ENCODE measurements at places on chromosomes 16 and 17.

DNA sequence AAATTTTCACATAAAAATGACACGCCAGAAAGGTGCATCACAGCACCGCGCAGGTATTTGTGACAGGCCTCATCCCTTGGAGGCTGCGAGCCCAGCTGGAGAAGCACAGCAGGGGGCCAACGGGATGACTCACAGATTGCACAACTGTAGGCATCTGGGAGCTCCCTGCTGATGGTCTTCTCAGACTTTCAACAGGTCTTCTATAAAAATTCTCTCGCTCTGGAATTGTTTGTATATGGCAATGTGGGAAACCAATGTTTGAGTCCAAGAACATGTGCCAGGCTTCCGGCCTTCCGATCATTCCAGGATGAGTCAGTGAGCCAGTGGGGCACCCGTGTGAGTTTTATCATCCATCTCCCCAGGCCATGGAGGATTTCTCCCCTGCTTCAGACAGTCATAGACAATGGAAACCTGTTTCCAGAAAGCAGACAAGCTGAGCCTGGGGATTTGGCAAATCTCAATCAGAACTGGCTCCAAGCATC lies 24.1 kb upstream of the ADORA2B start:
- DNase-seq = peak; percentile 30

DNA sequence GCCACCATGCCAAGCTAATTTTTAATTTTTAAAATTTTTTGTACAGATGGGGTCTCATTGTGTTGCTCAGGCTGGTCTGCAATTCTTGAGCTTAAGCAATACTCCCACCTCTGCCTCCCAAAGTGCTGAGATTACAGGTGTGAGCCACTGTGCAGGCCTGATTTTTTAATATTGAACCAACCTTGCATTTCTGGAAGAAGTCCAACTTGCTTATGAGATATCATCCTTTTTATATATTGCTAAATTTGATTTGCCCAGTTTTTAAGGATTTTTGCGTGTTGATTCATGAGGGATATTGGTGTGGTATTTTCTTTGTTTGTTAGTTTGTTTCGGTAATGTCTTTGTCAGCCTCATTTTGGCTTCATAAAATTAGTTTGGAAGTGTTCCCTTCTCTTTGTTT lies 196.4 kb downstream of the SEC14L1 start:
- no peak for DNase-seq

DNA sequence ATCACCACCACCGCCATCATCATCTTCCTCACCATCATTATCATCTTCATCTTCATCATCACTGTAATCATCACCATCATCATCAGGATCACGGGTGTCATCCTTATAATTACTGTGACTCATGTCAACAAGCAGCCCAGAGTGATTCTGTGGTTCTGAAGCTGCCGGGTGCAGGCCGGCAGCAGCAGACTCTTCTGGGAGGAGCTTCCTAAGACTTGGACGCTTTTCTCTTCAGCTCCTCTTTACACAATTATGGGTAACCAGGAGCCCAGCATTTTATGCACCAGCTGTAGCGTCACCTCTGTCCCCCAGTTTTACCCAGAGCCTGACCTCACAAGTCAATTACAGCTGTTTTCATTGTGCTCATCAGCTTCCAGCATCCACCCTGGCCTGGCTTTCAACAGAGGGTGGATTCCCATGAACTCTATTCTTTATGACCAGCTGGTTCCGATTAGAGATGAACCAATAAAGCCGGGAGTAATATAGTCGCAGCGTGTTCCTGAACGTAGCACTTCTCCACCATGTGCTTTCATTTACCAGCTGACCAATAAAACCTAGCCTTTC lies 275.8 kb downstream of the FOXL1 start:
- DNase-seq = no peak

DNA sequence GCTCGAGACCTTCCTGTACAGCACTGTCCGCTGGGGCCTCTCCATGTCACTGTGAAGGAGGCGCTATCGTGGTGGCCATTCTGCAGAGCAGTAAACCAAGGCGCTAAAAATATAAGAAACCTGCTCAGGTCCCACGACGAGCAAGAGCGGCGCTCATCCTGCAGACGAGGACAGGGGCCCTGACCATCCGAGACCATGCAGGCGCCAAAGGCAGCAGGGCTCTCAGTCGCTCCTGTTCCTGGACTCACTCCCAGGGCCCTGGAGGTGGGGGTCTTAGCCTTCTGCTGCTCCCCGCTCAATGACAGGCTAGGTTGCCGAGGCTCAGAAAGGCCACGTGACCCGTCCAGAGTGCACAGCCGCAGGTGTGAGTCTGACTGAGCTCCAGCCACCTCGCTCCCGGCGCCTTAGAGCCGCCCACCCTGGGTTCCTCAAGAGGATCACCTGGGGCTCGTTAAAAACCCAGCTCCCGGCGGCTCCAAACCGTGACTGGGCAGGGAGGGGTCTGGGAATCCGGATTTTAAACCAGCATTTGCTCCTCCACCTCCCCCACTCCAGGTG lies 509 bp upstream of the ATP2C2 start:
- no peak for DNase-seq

DNA sequence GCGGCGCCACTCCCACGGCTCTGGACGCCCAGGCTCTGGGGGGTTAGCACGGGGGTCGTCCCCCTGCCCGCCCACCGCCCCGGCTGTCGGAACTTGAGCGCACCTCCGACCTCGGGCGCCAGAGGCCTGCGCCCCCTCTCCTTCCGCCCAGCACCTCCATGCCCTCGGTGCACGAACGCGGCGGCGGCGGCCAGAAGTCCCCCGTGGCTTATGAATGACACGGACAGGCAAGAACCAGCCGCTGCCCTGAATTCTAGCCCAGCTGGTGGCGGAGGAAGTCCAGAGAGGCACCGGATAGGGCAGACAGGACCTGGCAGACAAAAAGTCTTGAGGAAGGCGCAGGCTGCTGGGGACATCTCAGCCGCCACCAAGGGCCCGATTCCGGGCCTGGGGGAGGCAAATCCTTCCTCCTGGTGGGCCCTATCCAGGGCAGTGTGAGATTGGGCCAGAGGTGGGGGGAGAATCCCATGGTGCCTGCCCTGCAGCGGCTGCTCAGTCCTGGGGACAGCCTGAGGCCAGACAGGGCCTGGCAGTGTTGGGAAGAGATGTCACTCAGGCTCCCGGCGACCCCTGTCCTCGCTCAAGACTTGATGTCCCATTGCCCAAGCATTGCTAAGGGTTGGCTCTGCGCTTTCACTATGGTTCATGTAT lies 897 bp upstream of the CYGB start:
- peak; percentile 75 for DNase-seq

- no peak for DNase-seq
These were observed 77.5 kb downstream of the GSG1L start for GRCh38 chr16:27985981-27986380.

DNA sequence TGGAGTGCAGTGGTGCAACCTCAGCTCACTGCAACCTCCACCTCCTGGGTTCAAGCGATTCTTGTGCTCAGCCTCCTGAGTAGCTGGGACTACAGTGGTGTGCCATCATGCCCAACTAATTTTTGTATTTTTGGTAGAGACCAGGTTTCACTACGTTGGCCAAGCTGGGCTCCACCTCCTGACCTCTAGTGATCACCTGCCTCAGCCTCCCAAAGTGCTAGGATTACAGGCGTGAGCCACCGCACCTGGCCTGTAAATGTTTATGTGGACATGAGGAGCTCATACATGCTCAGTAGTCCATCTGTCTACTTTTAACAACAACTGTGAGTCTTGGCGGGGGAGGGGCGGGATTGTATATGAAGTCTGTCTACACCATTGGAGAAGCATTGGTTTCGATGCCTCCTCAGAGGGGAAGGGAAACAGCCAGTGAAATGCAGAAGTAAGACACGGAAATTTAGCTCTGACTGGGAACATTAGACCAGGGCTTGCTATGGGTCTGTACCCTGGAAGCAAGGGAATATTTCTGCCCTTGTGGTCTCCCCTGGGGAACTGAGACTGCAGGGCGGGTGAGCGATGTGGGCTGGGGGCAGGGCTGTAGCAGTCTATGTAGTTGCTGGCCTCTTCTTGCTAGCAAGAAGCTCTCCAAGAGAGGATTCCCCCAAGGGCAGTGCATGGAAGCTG lies 9.3 kb downstream of the NUBP1 start:
- DNase-seq = peak; percentile 81

DNA sequence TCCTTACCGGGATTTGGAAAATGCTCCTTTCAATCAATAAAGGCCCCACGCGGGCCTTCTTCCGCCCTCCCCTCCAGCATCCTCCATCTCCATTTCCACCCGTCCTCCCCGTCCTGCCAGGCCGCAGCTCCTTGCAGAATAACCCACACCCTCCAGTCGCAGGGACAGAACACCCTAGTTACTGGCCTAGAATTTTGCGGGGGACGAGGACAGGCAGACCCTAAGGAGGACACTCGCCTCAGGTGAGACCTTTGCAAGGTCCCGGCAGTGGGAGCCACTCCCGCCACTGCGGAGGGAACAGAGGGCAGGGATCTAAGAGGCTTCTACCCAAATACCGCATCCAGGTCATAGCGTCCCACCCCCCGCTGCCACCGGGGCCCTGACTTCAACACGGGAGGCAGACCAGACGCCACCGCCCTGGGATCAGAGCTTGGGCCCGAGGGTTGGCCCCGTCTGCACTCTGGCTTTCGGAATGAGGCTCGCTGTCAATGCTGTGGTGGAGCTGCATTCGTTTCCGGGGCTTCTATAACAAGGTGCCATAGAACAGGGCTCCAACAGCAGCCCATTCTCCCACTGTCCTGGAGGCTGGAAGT lies 26.8 kb downstream of the SLC25A10 start:
- no peak for DNase-seq

GRCh38 chr16:20916942-20917341 lies 16.4 kb downstream of the LYRM1 start:
- no peak for DNase-seq

DNA sequence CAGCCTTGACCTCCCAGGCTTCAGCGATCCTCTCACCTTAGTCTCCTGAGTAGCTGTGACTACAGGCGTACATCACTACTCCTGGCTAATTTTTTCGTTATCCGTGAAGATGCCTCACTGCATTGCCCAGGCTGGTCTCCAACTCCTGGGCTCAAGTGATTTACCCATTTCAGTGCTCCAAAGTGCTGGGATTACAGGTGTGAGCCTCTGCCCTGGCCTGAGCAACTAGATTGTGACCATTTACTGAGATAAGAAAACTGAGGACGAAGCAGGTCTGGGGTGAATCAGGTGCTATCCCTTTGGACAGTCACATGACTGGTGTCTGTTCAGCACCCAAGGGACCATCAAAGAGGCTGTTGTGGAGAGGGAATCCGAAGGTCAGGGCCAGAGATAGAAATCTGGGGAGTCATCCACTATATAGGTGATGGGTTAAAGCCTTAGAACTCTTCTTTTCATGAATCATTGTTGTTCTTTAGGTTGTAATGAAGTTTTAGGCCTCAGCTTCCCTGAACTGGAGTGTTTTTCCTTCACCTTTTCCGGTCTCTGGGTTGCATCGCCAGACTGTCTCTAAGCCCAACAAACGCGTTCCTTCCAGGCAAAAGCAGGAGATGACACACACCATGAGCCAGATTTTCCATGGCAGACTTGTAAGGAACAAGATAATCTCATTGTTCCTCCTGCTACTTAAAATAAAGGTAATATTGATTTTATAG lies 62.5 kb downstream of the FTO start:
- no peak for DNase-seq

- no peak for DNase-seq
These were observed 10.4 kb downstream of the CHAD start for GRCh38 chr17:50458270-50458669.

GRCh38 chr17:31549121-31549524 lies 157.6 kb downstream of the RAB11FIP4 start:
- DNase-seq = no peak

- no peak for DNase-seq
These were observed 21.8 kb downstream of the NUDT7 start for GRCh38 chr16:77744141-77744540.

GRCh38 chr16:86080131-86080875 lies 181.3 kb downstream of the IRF8 start:
- no peak for DNase-seq

- peak; percentile 74 for DNase-seq
These were observed 5.4 kb upstream of the BCAR1 start for GRCh38 chr16:75256696-75257343.

GRCh38 chr17:66630379-66630778 lies 204.5 kb upstream of the CACNG5 start:
- DNase-seq = no peak

Data from right cardiac atrium (tissue), 5 donors.